ENCODE measurements at places on chromosomes 11 and 22. TPM values are rescaled to one million over a fixed set of nuclear protein-coding genes. Genes with fewer than 3 reads are reported as not detected.

The P4HA3 gene
- total RNA-seq, result 1.8 TPM

GRCh38 chr11:40759341-40759740, 700.1 kb downstream of the LRRC4C start:
- H3K27me3 ChIP-seq, result no peaks in the 10 kb centered on the region
- no peaks in the 10 kb centered on the region for H3K36me3 ChIP-seq
- no peak overlapping the region for H3K4me3 ChIP-seq
- no peak for DNase-seq

- H3K27ac ChIP-seq, result no peak overlapping the region
- no peak overlapping the region for H3K4me3 ChIP-seq
- DNase-seq, result peak; percentile 28
- no peaks in the 10 kb centered on the region for H3K27me3 ChIP-seq
Observed at GRCh38 chr11:117917591-117918151, 11.5 kb downstream of the TMPRSS13 start.

GRCh38 chr11:94658386-94658785, 91.2 kb downstream of the PIWIL4 start:
- H3K4me3 ChIP-seq, result no peak overlapping the region
- H3K27me3 ChIP-seq, result no peaks in the 10 kb centered on the region
- H3K27ac ChIP-seq, result no peak overlapping the region

The STIP1 gene
- total RNA-seq, result 74.9 TPM

The BCO2 gene
- 6.4 TPM for total RNA-seq

GRCh38 chr11:62669420-62670161, 1.9 kb upstream of the UQCC3 start:
- H3K36me3 ChIP-seq, result no peaks in the 10 kb centered on the region
- DNase-seq, result no peak
- H3K27ac ChIP-seq, result no peak overlapping the region
- H3K4me1 ChIP-seq, result peaks cover 49% of the 10 kb centered on the region
- H3K27me3 ChIP-seq, result no peaks in the 10 kb centered on the region

DNA sequence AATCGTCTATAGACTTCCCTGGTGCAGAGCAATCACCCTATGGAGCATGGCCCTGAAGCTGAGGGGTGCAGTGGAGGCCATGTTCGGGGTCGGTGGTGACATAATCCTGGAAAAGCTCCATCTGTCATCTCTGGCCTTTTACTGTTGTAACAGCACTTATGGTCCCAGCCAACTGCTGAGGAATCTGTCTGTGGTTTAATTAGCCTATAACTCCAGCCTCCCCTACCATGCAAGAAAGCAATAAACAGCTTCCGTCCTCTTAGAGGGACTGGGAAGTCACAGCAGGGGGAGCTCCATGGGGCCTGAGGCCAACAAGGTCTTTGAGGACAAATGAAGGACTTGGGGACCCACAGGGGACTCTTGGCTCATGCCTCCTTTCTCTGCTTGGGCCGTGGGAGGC, 159.1 kb upstream of the NECTIN1 start:
- no peaks in the 10 kb centered on the region for H3K4me1 ChIP-seq
- no peak overlapping the region for H3K27ac ChIP-seq
- H3K4me3 ChIP-seq, result no peak overlapping the region
- peaks cover 4% of the 10 kb centered on the region for H3K27me3 ChIP-seq
- no peaks in the 10 kb centered on the region for H3K36me3 ChIP-seq
- DNase-seq, result no peak

GRCh38 chr11:8011981-8012444, 24.9 kb downstream of the EIF3F start:
- no peaks in the 10 kb centered on the region for H3K27me3 ChIP-seq
- H3K4me3 ChIP-seq, result no peak overlapping the region
- no peaks in the 10 kb centered on the region for H3K4me1 ChIP-seq
- H3K27ac ChIP-seq, result no peak overlapping the region
- no peaks in the 10 kb centered on the region for H3K36me3 ChIP-seq
- no peak for DNase-seq

The BBOX1 gene
- not detected for total RNA-seq

DNA sequence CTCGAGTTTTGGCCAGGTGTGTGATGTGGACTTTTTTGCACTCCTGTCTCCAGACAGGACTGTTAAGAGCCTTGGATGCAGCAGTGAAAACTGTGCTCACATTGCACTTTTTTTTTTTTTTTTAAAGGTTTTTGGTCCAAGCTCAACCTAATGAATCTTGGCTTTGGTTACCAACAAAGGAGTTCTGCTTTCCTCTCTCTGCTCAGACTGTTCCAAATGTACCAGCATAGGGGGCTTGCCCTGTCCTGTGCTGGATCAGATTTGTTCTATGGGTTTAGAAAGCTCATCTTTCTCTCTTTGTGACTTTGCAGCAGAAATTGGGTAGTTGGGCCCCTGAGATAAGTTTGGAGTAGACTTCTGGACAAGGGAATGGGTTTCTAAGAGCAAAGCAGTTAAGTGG, 45.3 kb downstream of the POLD3 start:
- no peaks in the 10 kb centered on the region for H3K36me3 ChIP-seq
- no peak for DNase-seq
- H3K27me3 ChIP-seq, result no peaks in the 10 kb centered on the region
- H3K27ac ChIP-seq, result peak overlapping the region; percentile 89
- H3K4me1 ChIP-seq, result peaks cover 47% of the 10 kb centered on the region

The NXPE1 gene
- not detected for total RNA-seq

DNA sequence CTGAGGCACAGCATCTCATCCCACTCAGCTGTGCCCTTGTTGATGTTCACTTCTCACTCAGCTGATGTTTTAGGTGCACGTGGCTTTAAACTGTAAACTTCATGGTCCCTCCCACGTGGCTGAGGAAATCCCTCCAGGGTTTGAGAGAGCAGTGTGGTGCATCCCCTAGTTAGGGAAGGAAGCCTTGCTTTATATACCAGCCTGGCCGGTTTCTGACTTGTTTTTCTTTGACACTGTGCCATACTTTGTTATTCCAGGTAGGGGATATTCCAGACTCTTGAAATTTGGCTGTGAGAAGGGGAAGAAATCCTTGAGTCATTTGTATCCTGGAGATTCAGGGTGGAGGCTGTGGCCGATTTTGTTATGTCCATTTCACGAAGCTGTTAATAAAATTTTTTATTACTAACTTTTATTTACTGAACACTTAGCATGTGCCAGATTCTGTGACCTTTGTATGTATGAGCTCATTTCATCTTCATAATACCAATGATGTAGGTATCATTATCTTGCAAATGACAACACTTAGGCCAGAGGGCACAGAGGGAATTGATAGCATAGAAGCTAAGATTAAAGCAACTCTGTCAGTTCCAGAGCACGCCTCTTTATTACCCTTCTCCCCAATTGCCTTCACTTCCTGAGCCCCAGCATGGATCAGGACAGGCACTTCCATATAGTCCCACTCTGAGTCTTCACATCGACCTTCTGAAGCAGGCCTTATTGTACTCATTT, 116.6 kb downstream of the NAV2 start:
- no peak overlapping the region for H3K4me3 ChIP-seq
- no peaks in the 10 kb centered on the region for H3K27me3 ChIP-seq
- H3K36me3 ChIP-seq, result peaks cover 17% of the 10 kb centered on the region
- H3K27ac ChIP-seq, result no peak overlapping the region
- no peak for DNase-seq
- peaks cover 57% of the 10 kb centered on the region for H3K4me1 ChIP-seq

The C11orf42 gene
- not detected for total RNA-seq

- no peaks in the 10 kb centered on the region for H3K27me3 ChIP-seq
- no peak for DNase-seq
- H3K27ac ChIP-seq, result no peak overlapping the region
- H3K36me3 ChIP-seq, result no peaks in the 10 kb centered on the region
Observed at GRCh38 chr11:19259487-19260345, 19.0 kb upstream of the E2F8 start.

The SLC1A2 gene
- total RNA-seq, result 0.36 TPM

- no peaks in the 10 kb centered on the region for H3K36me3 ChIP-seq
- DNase-seq, result no peak
- H3K27me3 ChIP-seq, result no peaks in the 10 kb centered on the region
Observed at GRCh38 chr22:37747715-37748100, 50.9 kb downstream of the TRIOBP start.

The CD3G gene
- 0.71 TPM for total RNA-seq

DNA sequence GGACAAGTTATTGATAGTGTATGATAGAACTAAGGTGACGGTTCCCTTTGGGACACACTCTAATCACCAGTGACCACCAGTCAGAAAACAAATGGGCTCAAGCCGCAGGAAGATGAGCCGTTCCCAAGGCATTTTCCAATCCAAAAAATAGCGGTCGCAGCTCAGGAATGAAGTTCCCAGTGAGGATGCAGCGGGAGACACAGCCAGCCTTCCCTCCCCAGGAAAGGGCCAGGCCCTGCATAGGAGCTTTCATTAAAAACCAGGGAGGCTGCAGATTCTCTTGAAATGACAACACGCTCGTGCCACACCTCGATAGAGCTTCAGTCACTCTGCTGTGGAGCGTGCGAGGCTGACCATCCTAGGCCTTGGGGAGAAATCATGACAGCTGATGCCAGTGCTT, 65.8 kb upstream of the WNT7B start:
- DNase-seq, result peak; percentile 63
- peak overlapping the region; percentile 94 for H3K27ac ChIP-seq
- H3K36me3 ChIP-seq, result no peaks in the 10 kb centered on the region
- peaks cover 50% of the 10 kb centered on the region for H3K4me1 ChIP-seq
- no peak overlapping the region for H3K4me3 ChIP-seq

The TOP3B gene
- total RNA-seq, result 12.1 TPM

DNA sequence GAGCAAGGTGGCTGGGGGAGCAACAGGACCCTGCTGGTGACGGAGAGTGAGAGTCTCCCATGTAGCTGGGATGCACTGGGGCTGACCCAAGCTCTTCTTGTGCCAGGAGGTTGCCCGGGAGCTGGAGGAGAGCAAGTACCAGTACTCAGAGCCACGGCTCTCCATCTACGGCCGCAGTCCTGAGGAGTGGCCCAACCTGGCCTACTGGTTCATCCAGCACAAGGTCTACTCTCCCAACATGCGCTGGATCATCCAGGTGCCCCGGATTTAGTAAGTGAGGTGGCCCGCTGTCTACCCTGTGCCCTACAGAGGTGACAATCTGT, 40.4 kb downstream of the AMPD3 start:
- H3K27me3 ChIP-seq, result no peaks in the 10 kb centered on the region
- H3K36me3 ChIP-seq, result no peaks in the 10 kb centered on the region
- no peak overlapping the region for H3K4me3 ChIP-seq
- no peaks in the 10 kb centered on the region for H3K4me1 ChIP-seq
- no peak overlapping the region for H3K27ac ChIP-seq
- DNase-seq, result peak; percentile 59

DNA sequence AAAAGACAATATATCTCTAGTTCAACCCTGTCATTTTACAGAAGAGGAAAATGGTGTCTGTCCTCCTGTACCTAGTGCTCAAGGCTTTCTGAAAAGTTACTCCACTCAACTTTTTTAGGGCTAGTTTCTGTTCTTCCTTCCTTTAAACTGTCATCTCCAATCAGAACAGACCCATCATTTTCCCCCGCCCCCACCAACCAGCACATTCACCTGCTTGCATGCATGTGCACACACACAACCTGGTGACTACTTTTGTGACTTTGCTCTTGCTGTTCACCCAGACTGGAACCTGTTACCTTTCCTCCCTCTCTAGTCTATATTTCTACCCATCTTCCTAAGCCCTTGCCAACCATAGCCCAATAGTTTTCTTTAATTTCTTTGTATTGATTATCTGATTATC, 5.6 kb downstream of the FBXO7 start:
- no peak overlapping the region for H3K27ac ChIP-seq
- no peaks in the 10 kb centered on the region for H3K27me3 ChIP-seq
- peaks cover 32% of the 10 kb centered on the region for H3K4me1 ChIP-seq
- H3K36me3 ChIP-seq, result peaks cover 5% of the 10 kb centered on the region

The NRIP3 gene
- 3.6 TPM for total RNA-seq

The ANO3 gene
- total RNA-seq, result 0.33 TPM

- peaks cover 25% of the 10 kb centered on the region for H3K27me3 ChIP-seq
- no peak for DNase-seq
- no peak overlapping the region for H3K4me3 ChIP-seq
- no peaks in the 10 kb centered on the region for H3K36me3 ChIP-seq
- no peaks in the 10 kb centered on the region for H3K4me1 ChIP-seq
- no peak overlapping the region for H3K27ac ChIP-seq
Observed at GRCh38 chr22:42462016-42462415, 29.8 kb upstream of the NFAM1 start.

DNA sequence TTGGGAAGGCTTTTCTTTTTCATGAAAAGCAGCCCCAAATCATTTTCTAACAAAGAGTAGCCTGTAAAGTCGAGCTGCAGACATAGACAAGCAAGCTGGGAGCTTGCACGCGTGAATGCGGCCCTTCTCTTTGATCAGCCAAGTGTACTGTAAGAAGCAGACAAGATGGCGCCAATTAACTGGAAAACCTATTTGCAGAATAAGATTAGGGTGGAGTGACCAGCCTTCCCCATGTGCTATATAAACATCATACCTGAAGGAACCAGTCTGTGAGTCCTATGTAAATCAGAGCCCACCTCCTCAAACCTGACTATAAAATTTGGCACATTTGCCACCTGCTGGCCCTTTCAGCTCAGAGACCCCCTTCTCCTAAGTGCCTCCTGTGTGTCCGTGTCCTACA, 982.7 kb downstream of the OPCML start:
- H3K4me1 ChIP-seq, result no peaks in the 10 kb centered on the region
- H3K27ac ChIP-seq, result no peak overlapping the region
- no peaks in the 10 kb centered on the region for H3K27me3 ChIP-seq
- no peak for DNase-seq

- no peaks in the 10 kb centered on the region for H3K27me3 ChIP-seq
- H3K36me3 ChIP-seq, result no peaks in the 10 kb centered on the region
- H3K4me3 ChIP-seq, result no peak overlapping the region
- H3K27ac ChIP-seq, result no peak overlapping the region
- H3K4me1 ChIP-seq, result no peaks in the 10 kb centered on the region
Observed at GRCh38 chr11:110830344-110830743, 118.1 kb upstream of the ARHGAP20 start.

- H3K4me3 ChIP-seq, result no peak overlapping the region
- DNase-seq, result no peak
- no peaks in the 10 kb centered on the region for H3K4me1 ChIP-seq
- H3K27me3 ChIP-seq, result no peaks in the 10 kb centered on the region
- H3K36me3 ChIP-seq, result no peaks in the 10 kb centered on the region
Observed at GRCh38 chr22:22856364-22856763, 31.3 kb upstream of the IGLL5 start.

GRCh38 chr11:62713343-62713742, 5.9 kb downstream of the GNG3 start:
- H3K4me1 ChIP-seq, result no peaks in the 10 kb centered on the region
- no peaks in the 10 kb centered on the region for H3K27me3 ChIP-seq
- no peak for DNase-seq
- no peak overlapping the region for H3K4me3 ChIP-seq
- H3K36me3 ChIP-seq, result peaks cover 55% of the 10 kb centered on the region
- H3K27ac ChIP-seq, result peak overlapping the region; percentile 14

The TSPAN32 gene
- 5.3 TPM for total RNA-seq
